ENCODE measurements at places on chromosomes 4 and X. TPM values are rescaled to one million over a fixed set of nuclear protein-coding genes. Genes with fewer than 3 reads are reported as not detected.
A peak's percentile ranks its signal among the peaks of the same experiment; 100 is the strongest.

DNA sequence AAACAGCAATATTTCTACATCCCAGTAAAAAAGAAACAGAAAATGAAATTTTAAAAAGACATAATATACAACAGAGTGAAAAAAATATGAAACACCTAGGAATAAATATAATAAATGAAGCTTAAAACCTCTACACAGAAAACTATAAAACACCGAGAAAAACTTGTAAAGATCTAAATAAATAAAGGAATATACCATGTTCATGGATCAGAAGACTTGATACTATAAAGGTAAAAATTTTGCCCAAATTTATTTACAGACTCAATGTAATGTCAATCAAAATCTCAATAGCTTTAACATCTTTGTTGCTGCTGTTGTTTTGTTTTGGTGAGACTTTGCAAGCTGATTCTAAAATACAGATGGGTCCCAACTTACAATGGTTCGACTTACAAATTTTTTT, 5.7 kb downstream of the TBC1D9 start:
- no peak for DNase-seq

- DNase-seq, result no peak
Measured at GRCh38 chr4:6568689-6569332, 6.2 kb upstream of the MAN2B2 start.

- peak; percentile 95 for DNase-seq
Measured at GRCh38 chr4:183098723-183099536, at the start of gene WWC2. TSS of gene WWC2 (plus strand) at chr4:183099257. CDS start at chr4:183099492, 235 bp downstream.

Gene MID1
- 18.3 TPM for total RNA-seq

Gene IDH3G
- total RNA-seq, result 52.3 TPM

Gene COL4A5
- 187 TPM for total RNA-seq

Gene NXF2B
- not detected for total RNA-seq
